NCI-H524 treated with DMSO at 0.1 percent for 48 hours (cell line): ENCODE measurements at places on chromosomes 2 and 18.

DNA sequence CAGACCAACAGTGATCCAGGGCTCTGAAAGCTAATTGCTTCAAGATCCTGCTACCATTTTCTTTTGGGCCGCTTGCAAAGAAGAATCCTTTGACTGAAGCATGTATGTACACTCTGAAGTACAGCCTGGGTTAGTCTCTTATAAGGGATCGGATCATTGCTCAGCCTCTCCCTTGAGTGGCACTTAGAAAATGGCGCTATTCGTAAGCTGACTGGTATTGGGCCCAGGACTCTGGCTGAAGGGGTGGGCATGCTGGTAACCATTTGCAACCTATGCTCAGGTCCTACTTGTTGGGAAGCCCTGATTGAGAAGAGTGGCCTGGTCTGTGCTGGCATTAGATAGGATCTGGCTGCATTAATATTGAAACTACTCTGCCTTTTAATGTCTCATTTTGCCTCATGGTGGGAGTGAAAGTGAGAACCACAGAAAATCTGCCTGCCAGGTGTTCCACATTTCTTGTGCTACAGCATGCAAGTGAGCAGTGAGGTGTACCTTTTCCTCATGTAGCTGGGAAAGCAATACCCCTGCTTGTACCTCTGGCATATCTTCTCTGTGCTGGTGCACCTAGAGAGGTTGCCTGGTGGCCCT is 661 bp upstream of the MGAT5 start:
- DNase-seq: no peak

- peak; percentile 84 for DNase-seq
Observed at GRCh38 chr2:44680983-44681531, 260.4 kb upstream of the SIX3 start.

DNA sequence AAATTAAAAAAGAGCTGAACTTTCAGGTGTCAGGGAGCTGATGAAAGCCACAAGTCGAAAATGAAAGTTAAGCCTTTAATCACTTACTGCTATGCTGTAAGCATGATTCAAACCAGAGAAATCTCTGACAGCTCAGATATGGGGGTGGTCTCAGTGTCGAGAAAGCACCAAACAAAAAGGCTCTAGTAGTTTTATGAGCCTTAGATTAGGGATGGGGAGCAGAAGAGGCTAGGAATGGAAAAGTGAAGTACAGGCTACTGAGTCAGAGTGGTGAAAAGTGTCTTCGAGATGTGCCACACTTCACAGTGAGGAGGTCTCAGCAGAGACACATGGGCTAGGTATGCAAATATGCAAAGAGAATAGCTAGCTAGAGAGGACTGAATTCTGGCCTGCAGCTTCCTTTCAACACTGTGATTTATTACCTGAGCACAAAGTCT is 482.2 kb downstream of the SPAG16 start:
- DNase-seq: no peak

DNA sequence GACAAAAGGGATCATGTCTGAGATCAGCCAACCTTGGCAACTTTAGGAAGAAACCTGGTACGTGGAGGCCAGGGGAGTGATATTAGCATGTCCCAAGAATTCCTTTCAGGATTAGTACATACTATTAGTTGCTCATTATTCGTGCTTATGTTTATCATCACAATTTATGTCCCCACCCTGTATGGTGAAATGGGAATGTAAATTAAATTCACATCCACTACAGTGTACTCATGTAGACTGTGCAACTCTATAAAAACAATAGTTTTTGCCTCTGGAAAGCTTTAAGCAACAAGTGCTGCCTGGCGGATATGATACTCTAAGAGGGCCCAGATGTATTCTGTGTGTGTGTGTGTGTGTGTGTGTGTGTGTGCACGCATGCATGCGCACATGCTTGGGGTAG is 110.7 kb downstream of the GALNT14 start:
- DNase-seq: no peak

GRCh38 chr2:64296695-64297346 is 152.6 kb upstream of the PELI1 start:
- no peak for DNase-seq

- no peak for DNase-seq
Observed at GRCh38 chr2:196821195-196821594, 12.0 kb upstream of the C2orf66 start.

- DNase-seq: peak; percentile 39
Observed at GRCh38 chr2:132652474-132652873, 17.5 kb downstream of the LYPD1 start.

DNA sequence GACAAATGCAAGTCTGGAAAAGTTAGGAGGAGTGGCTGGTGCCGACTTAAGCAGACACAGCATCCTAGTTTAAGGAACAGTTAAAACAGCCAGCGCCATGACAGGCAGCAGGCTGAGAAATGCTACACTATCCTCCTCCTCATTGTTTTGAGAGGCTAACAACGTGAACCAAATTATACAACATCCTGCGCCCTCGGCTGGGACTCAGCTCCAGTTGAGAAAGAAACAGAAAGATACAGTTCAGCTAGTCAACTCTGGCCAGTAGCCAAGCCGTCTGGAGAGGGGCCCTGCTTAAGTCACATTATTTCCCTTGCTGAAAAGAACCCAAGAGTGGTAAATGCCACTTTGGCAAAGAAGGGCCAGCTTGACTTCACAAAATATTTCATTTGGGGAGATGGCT is 90.2 kb downstream of the BCL11A start:
- DNase-seq: no peak

DNA sequence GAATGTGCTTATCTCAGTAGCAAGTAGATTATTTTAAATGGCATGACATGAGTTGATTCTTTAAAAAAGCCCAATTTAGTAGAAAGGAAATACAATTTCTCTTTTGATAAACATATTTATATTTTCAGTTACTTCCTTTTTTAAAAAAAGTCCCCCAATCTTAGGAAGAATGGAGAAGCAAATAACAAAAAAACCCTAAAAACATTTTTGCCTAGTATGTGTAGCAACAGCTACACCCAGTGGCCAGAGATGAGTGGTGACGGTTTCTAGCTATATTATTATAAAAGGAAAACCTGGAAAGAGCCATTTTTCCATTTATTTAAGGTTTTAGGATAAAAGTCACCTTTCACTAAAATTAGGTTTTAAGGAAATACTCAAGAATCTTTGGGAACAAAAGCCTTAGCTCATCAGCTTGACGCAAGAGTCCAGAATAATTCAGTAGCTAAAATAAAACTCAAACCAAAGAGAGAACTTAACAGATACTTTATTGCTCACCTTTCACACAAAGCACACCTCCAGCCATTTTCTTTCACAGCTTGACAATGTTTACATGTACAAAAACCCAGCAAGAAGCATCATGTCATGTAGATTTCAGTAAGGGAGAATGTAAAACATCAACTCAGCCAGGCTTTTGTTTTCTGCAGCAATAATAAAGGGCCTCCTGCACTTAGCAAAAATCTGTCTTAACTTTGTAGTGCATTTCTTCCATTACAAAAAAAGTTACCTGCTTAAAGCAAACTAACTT is 15.7 kb downstream of the FAM98A start:
- DNase-seq: no peak

DNA sequence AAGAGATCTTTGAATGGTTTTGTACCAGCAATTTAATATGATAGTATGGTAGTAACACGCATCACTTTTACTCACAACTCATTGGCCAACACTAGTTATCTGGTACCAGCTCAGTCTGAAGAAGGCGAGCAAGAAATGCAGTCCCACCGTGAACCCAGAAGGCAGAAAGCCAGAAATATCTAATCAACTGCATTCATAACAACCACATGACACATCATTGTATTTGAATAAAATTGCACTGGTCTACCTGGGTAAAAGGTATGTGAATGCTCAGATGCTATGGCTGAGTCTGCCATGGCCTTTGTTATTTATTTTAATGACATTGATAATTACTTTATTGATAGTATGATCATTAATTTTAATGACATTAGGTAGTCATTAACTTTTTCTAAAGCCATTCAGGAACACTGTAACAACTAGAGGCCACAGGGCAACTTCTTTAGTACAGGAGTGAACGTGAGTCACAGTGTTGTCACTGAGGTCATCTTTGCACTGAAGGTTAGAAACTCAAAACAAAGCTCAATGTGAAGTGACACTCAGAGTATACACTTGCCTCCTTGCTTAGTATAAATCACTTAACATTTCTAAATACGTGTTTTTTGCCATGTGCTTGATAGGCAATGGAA is 475.6 kb upstream of the TNP1 start:
- no peak for DNase-seq

GRCh38 chr2:200456567-200456966 is 53.3 kb downstream of the KCTD18 start:
- DNase-seq: no peak

- DNase-seq: no peak
Observed at GRCh38 chr2:215396595-215397313, 39.1 kb downstream of the FN1 start.

GRCh38 chr2:13089971-13090370 is 373.2 kb downstream of the TRIB2 start:
- DNase-seq: no peak

DNA sequence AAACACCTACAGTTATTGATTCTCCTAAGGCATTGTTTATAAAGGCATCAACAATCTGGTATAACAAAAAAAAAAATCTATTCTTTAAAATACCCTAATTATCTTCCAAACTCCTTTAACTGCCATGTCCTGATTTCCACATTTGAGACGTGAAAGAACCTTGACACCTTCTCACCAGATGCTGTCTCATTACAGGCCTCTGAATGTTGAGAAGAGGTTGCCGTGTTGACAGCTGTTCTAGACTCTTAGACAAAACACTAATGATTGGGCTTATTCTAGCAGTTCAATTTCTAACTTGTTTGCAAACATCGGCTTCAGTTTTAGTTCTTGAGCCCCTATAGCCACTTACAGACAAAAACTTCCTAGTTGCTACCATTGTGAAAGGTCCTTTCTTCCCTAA is 988.8 kb downstream of the LRP1B start:
- DNase-seq: peak; percentile 47

- no peak for DNase-seq
Observed at GRCh38 chr2:219510512-219511135, 3.7 kb upstream of the ASIC4 start.

- no peak for DNase-seq
Observed at GRCh38 chr18:58313491-58314032, 269.5 kb downstream of the NEDD4L start.

- DNase-seq: no peak
Observed at GRCh38 chr2:6958616-6959235, 41.5 kb downstream of the RNF144A start.

DNA sequence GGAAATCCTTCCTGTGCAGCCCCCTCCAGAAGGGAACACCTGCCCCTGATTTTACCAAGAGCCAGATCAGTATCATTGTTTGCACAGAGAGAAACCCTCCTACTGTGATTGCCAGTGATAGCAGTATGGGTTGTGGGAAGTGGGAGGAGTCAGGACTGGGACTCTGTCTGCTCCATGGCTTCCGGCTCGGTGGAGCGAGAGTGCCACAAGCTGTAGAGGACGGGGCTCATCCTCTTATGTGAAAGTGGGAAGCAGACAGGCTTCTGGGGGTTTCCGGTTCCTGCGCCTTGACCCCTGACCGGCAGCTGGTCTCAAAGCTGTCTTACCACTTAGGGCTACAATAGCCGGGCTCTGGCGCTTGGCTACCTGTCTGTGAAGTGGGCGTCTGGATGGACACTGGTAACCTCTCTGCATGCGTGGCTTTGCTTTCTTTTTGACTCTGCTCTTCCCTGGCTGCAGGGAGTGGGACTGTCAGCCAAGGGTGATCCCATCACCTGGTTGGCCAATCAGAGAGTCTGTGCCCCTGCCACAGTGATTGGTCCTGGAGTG is 79.7 kb downstream of the BCL2L11 start:
- DNase-seq: no peak

GRCh38 chr18:2494921-2495320 is 76.4 kb downstream of the METTL4 start:
- no peak for DNase-seq

DNA sequence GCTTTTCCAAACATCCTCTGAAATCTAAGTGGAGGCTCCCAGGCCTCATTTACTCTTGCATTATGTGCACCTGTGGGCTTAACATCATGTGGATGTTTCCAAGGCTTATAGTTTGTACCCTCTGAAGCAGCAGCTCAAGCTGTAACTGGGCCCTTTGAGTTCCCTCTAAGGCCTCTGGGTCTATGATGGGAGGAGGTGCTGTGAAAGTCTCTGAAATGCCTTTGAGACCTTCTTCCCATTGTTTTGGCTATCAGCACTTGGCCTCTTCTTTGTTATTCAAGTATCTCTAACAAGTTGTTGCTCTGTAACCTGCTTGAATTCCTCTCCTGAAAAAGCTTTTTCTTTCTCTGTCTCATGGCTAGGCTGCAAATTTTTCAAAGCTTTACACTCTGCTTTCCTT is 58.1 kb upstream of the MYT1L start:
- no peak for DNase-seq

GRCh38 chr2:88452565-88452905 is at the start of gene FOXI3:
FOXI3 (minus strand) TSS chr2:88452693; CDS start chr2:88452535, 158 bp downstream.
- DNase-seq: no peak
